ENCODE measurements at places on chromosomes 16 and 17.

DNA sequence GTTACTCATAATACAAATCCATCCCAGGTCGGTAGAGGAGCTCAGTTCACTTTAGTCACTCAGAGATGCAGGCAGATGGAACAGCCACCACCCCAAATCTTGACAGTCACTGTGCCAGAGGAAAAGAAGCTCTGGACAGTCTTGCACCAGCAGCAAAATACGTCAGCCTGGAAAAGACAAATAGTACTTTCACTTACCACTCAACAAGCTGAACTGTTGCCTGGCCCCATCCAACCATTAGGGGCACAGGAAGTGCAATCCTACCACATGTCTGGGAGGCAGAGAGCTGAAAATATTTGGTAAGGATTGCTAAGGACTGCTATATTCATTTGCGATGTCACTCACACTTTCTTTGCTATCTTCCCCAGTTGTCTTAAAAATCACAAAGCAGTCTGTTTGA lies 239.1 kb upstream of the TOX3 start:
- H3K4me3 ChIP-seq, result no peak overlapping the region
- H3K27me3 ChIP-seq, result no peaks in the 10 kb centered on the region
- no peaks in the 10 kb centered on the region for H3K4me1 ChIP-seq
- no peaks in the 10 kb centered on the region for H3K36me3 ChIP-seq

GRCh38 chr17:4940555-4941318 lies 669 bp downstream of the RNF167 start:
- H3K4me3 ChIP-seq, result peak overlapping the region; percentile 97
- H3K27ac ChIP-seq, result peak overlapping the region; percentile 85
- H3K4me1 ChIP-seq, result peaks cover 65% of the 10 kb centered on the region
- peak; percentile 39 for DNase-seq
- H3K36me3 ChIP-seq, result peaks cover 30% of the 10 kb centered on the region

- no peak overlapping the region for H3K4me3 ChIP-seq
- no peaks in the 10 kb centered on the region for H3K4me1 ChIP-seq
Measured at GRCh38 chr16:65480281-65481091, 358.6 kb upstream of the CDH11 start.

DNA sequence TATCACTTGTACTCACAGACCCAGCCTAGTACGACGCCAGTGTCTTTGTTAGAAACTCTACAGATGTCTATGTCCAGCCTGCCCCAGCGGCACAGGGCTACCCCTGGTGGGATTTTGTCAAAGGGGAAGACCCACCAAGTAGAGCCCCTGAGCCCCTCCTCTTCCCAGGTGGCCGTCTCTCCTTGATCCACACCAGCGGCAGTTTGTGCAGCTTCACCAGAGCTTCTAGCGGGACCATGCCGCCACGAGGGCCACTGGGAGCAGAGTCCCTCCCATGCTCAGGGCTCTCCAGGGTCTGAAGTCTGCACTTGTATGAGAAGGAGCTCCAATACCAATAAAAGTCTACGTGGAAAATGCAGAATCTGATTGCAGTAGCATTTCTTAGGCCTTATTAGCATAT lies 157.1 kb downstream of the RPTOR start:
- no peaks in the 10 kb centered on the region for H3K27me3 ChIP-seq
- no peak overlapping the region for H3K27ac ChIP-seq
- H3K4me3 ChIP-seq, result no peak overlapping the region
- DNase-seq, result no peak
- H3K36me3 ChIP-seq, result no peaks in the 10 kb centered on the region

DNA sequence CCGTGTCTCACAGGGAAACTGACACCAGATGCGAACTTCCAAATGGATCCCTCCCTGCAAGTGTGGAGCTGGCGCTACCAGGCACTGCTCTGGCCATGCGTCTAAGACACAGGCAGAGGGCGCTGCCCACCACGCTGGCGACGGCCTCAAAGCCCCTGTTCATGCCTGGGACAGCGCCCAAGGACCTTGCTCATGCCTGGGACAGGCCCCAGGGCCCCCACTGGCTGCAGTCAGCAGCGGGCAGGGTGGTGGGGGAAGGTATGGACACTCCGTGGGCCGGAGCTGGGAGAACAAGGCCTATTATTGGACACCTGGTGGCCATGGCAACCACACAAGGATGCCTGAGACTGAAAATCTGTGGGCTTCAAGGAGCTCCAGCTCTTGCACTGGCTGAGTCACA lies 8.8 kb downstream of the ZG16B start:
- peak; percentile 33 for DNase-seq
- no peaks in the 10 kb centered on the region for H3K27me3 ChIP-seq
- no peak overlapping the region for H3K27ac ChIP-seq
- H3K36me3 ChIP-seq, result no peaks in the 10 kb centered on the region
- peaks cover 42% of the 10 kb centered on the region for H3K4me1 ChIP-seq
